ENCODE measurements at places on chromosomes 6 and 20.

DNA sequence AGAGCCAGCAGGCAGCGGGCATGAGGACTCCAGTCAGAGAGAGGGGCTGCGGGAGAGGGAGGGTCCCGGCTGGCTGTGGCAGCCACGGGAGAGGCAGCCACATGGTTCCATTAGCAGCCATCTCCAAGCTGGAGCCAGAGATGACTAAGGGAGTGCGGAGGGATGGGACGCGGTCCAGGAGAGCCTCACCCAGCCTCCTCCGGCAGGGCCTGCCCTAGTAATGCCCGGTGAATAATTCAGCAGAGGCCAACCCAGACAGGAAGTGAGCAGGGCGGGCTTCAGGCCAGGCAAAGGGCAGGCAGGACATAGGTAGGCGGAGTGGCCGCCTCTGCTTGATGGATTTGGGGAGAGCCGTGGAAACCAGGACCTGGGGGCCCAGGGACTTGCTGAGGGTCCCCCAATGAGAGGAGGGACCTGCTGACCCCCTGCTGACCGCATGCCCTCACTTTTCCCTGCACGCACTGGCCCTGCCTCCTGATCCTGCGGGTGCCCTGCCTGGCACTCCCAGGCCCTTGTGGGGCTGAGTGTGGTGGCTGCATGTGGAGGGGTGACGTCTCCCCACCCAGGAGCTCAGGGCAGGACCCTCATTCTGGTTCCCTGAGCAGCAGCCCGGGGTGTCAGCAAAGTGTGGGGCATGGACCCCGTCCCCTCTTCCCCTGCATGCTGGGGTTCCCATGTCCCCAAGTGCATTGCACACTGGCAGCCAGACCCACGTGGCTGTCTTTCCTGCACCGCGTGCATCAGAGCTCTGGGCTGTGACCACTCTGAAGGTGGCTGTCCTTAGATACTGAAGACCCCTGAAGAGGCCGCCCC is 51.8 kb upstream of the SLCO4A1 start:
- no peak for DNase-seq

GRCh38 chr6:72894091-72894490 is 272.2 kb downstream of the KCNQ5 start:
- no peak for DNase-seq

DNA sequence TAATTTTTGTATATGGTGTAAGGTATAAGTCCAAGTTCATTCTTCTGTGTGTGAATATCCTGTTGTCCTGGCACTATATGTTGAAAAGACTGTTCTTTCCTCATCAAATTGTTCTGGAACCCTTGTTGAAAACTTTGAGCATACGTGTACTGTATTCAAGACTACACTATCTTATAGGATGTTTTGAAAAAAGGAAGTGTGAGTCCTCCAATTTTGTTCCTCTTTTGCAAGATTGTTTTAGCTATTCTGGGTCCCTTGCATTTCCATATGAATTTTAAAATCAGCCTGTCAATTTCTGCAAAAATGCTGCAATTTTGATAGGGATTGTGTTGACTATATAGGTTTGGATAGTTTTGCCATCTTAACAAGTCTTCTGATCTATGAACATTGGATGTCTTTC is 195.2 kb downstream of the BACH2 start:
- no peak for DNase-seq

- no peak for DNase-seq
Measured at GRCh38 chr6:46410334-46410953, 80.8 kb downstream of the RCAN2 start.

DNA sequence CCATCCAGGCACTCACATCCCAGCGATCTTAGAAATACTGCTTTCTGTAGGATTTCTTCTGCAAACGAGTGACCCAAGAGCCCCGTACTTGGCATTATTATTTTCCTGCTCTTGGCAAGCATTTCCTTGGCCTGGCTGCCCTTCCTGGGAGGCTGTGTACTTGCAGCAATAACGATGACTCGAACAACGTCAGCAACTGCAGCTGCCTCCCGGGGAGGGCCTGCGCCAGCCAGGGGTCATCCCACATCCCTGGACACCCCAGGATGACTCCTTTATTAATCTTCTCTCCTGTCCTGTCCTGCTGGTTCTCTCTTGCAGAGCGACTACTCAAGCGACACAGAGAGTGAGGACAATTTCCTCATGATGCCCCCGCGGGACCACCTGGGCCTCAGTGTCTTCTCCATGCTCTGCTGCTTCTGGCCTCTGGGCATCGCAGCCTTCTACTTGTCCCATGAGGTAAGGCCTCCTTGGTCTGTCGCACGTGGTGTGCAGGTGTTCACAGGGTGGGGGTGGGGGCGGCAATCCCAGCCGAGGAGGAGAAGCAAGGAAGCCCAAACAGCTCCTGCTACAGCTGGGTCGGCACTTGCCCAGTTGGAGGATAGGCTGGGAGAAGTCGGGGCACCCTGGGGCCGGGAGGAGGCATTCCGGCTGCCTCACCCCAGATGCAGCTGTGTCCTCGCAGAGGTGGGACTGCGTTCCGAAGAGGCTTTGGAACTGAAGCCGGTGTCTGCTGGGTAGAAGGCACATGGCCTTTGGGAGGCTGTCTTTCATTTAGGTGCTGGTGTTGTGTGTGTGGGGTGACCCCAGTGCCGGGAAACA is 115.3 kb downstream of the SYNDIG1 start:
- DNase-seq = no peak

- peak; percentile 30 for DNase-seq
Measured at GRCh38 chr6:128784266-128784665, 98.7 kb upstream of the LAMA2 start.

- no peak for DNase-seq
Measured at GRCh38 chr6:168302534-168302933, 17.0 kb downstream of the DACT2 start.

- DNase-seq = no peak
Measured at GRCh38 chr6:1082285-1082935, 229.5 kb upstream of the FOXQ1 start.
